Heart right ventricle (tissue), 16 donors: ENCODE measurements at places on chromosomes 13 and 19. TPM values are rescaled to one million over a fixed set of nuclear protein-coding genes. Genes with fewer than 3 reads are reported as not detected.
A peak's percentile ranks its signal among the peaks of the same experiment; 100 is the strongest.

- DNase-seq: peak; percentile 45
These were observed 264.4 kb downstream of the DCLK1 start for GRCh38 chr13:35866801-35867200.

DNA sequence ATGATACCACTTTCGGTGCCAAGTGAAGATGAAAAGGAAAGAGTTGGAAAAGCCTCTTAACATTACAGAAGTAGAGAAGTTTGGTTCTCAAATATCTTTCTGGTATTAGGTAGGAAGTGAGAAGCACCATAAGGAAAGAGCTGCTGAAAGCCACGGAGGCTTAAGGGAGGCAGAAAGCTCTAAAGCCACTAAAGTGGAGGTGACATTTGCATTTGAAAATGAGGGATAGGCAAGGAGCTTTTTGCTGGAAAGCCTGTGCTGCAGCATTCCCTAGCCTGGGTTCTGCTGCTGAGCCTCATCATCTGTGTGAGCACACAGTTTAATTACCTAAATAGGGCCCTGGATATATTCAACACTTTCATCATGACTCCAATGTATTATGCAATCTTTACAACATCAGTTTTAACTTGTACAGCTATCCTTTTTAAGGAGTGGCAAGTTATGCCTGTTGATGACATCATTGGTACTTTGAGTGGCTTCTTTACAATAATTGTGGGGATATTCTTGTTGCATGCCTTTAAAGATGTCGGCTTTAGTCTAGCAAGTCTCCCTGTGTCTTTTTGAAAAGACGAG lies 315.4 kb downstream of the RBM26 start:
- DNase-seq: no peak

GRCh38 chr13:113545455-113545930 lies 39.1 kb upstream of the TFDP1 start:
- DNase-seq: no peak

DNA sequence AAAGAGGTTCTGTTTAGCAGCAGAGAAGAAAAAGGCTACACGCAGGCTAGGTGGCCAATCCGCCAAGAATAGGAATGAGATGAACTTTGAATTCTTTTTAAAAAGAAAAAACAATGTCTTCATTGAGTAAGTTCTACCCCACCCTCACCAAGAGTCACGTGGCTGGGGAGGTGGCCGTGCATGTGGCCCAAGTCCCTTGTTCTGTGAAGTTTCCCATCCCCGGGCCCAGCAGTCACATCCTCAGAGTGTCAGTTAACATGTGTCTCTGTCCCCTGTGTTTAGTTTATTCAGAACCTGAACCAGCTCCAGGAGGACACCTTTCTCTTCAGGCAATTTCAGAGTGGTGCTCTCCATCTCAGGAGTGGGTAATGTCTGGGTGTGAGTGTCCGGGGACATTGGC lies 57.1 kb upstream of the MCF2L start:
- DNase-seq: no peak

QPCTL gene
- polyA plus RNA-seq: 4.1 TPM

DNA sequence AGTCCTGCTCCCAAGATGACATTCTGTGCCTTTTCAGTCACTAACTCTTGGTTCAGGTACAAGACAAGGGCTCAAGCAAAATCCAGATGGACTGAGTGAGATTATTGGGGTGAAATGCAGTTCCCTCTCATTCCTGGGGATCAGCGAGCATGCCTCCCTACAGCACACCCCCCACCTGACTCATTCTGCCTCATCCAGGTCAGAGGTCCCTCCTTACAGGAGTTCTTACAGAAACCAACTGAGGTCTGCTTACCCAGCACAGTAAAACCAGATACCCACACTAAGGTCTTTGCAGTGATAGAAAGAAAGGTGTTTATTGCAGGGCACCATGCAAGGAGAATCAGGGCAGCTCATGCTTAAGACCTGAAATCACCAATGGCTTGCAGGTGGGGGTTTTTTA lies 21.6 kb upstream of the MRI1 start:
- DNase-seq: no peak
